ENCODE measurements at places on chromosomes 6 and 20.

- no peak for ATAC-seq
Observed at GRCh38 chr6:8982668-8983067, 547.3 kb upstream of the SLC35B3 start.

DNA sequence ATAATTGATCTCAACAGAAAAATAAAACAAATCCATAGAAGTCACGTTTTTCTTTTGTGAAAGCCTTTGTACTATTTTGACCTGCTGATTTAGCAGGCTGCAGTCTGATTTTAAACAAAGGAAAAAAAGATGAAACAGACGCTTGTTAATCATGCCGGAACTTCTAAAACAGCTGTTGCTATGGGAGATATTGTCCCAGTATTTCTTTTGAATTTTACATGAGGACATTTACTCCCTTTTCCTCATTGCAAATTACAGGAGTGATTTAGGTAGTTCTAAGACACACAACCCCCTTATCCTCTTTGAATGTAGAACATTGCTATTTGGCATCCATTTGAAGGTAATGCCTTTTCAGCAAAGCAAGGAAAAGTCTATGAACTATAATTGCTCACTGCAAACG lies 416.1 kb downstream of the BCKDHB start:
- ATAC-seq: no peak

DNA sequence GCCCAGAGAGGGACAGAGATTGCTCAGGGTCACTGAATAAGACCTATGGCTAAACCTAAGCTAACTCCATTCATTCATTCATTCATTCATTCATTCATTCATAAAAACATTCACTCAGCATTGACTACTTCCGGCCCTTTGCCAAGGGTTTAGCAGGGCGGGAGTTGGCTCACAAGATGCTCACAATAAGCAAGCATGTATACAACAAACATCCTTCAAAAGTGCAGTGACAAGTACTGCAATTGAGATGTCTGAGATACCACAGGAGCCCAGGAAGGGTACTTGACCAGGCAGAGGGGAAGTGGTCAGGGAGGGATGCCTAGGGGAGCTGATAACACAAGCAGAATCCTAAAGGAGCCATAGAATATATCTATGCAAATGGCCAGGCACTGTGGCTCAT lies 18.2 kb upstream of the KIAA1755 start:
- ATAC-seq: no peak

DNA sequence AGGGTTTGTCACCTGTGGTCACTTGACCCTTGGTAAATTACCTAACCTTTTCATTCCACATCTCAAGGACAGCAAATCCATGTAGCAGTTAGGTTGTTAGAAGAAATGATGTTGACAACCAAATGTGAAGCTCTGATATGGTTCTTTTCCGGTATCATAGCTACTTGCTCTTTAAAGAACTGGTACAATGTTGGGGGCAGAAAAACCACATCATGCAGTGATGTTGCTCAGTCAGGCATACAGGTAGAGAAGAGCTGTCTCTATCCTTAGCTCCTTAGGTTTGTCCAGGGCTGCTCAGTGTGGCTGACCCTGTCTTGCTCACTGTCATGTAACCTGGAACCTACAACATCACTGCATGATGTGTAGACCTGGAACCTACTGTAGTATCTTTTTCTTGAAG lies 135.5 kb downstream of the LRRC1 start:
- ATAC-seq: no peak

GRCh38 chr6:22956029-22956681 lies 386.8 kb downstream of the HDGFL1 start:
- no peak for ATAC-seq

DNA sequence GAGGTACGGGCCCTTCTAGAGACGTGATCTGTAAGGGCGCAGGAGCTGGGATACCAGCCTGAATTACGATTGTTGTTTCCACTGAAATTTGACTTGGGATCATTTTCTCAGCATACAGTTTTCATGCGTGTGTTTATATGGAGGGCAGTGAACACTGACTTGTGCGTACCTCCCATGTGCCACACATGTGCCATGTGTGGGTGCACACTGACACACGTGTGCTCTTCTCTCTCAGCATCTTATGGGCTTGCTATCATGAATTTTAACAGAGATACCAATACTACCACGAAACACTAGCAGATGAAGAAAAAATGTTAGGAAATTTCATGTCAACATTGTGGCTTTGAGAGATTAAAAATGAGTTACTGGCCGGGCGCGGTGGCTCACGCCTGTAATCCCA lies 39.1 kb downstream of the L3MBTL3 start:
- ATAC-seq: no peak

GRCh38 chr20:51354191-51354768 lies 188.2 kb downstream of the NFATC2 start:
- ATAC-seq: no peak

GRCh38 chr6:111809264-111809663 lies 64.0 kb downstream of the FYN start:
- no peak for ATAC-seq

DNA sequence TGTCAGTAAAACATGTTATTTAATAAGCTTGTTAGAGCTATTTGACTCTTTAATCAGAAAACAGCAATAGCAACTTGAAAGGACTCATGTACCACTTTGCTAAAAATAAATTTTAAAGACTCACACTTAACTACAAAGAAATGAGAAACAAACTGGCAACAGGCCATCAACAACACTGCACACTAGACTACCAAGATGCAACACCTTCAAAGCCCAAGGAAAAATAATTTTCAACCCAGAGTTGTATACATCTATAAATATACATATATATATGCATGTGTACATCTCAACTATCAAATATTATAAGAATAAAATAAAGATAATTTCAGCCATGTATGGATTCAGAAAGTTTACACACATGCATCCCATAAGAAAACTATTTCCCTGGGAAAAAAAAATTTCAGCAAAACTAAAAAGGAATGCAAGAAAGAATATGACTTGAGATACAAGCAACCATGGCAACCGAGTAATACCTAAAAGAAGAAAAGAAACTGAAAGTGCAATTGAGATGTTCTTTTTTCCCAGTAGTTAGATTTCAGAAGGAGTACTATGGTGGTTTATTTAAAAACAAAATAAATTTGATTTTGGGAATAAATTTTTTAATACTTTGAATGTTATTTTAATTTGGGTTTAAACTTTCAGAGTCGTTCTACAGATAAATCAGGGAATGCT lies 303.8 kb downstream of the UBE3D start:
- no peak for ATAC-seq

- no peak for ATAC-seq
Observed at GRCh38 chr20:634148-634925, 18.7 kb downstream of the SRXN1 start.

- ATAC-seq: no peak
Observed at GRCh38 chr6:20724443-20725190, 190.4 kb downstream of the CDKAL1 start.

DNA sequence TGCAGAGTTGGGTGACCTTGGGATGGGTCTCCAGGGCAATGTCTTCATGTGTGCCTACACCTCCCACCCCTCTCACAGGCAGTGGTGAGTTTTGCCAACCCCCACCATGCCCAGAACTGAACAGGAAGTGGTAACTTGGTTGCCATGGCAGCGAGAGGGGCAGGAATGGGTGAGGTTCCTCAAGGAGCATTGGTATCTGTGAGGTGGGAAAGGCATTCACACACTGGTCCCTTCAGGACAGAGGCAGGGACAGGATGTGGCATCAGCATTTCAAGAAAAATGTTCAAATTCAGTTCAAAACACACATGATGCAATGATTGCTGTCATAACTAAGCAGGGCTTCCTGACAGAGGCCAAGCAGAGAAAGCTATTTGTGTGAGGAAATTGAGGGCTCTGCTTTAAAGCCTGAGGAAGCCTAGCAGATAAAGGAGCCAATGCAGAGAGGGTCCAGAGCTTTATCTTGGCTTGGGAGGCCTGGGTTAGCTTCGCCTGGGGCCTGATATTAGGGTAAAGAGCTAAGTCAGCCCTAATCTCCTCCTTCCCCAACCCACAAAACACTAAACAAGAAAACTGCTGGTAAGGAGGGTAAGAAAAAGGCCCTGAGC lies 551 bp downstream of the TREML2 start:
- ATAC-seq: no peak

DNA sequence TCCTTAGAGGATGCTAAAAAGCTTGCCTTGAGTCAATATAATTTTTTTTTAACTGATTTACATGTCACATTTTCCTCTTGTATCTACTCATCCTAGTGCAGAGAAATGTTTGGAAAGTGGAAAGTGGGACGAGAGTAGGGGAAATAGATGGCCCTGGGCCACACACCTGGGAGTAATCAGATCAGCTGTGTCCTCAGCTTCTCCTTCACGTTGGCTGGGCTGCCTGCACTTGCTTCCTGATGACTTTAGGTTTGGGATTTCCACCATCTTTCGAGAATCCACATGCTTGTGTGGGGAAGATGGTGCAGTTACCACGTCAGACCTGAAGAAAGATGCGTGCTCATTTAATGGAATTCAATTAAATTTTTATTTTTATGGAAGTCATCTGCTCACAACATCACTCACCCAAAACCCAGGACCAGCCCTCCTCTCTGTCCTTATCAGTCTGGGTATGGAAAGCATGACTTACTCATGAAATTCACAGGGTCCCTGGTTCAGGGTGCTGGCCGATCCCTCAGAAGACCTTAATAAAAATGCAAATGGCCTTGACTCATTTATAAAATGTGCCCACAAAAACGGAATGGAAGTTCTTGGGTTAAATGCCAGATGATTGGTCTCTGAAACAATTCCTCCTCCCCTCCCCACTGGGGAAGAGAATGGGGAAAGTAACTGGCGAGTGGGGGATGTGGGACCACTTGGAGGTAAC lies 74.5 kb upstream of the TIAM2 start:
- ATAC-seq: no peak

GRCh38 chr6:132494954-132495353 lies 18.0 kb downstream of the STX7 start:
- no peak for ATAC-seq

DNA sequence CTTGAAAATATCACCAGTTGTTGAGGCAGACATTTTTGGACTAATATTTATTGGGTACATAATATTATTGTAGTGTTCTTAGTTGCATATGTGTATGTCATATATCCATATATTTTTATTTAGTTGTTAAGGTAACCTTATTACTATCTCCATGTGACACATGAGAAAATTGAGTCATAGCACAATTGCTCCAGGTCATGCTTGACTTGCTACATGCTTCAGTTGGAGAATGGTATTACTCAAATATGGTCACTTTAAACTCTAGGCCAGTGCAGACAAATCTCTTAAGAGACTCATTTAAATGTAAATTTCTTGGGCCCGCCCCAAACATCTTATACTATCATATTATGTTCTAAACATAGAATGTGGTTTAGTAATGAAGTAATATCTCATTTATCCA lies 246.1 kb downstream of the RIMS1 start:
- ATAC-seq: no peak

GRCh38 chr6:30767158-30767943 lies 23.0 kb upstream of the IER3 start:
- no peak for ATAC-seq

DNA sequence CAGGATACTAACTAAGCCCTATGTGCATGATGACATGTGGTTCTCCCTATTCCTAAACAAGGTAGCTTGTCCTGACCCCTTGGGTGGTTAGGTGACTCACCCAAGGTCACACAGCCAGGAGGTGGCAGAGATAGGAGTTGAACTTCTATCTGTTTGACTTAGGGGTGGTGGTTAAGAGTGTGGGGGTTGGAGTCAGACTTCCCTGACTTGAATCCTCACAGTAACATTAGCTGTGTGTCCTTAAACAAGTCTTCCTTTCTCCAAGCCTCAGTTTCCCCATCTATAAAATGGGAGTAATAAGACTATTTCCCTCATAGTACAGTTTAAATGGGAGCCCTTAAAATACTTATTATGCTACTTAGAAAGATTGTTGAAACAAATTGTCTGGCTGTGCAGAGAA lies 21.9 kb downstream of the SLC12A5 start:
- ATAC-seq: no peak

DNA sequence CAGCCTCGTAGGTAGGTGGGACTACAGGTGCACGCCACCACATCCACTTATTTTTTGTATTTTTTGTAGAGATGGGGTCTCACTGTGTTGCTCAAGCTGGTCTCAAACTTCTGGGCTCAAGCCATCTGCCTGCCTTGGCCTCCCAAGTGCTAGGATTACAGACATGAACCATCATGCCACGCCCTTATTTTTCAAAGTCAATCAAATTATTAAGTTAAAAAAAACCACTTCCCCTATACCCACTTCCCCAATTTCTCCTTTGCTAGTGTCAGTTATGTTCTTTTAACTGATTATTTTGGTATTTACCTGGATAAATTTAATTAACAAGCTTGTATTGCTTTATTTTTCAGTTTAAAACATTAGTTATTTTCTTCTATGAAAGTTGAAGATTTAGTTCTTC lies 49.6 kb downstream of the RIOK1 start:
- ATAC-seq: no peak

GRCh38 chr20:44993343-44993742 lies 27.0 kb downstream of the STK4 start:
- ATAC-seq: no peak

DNA sequence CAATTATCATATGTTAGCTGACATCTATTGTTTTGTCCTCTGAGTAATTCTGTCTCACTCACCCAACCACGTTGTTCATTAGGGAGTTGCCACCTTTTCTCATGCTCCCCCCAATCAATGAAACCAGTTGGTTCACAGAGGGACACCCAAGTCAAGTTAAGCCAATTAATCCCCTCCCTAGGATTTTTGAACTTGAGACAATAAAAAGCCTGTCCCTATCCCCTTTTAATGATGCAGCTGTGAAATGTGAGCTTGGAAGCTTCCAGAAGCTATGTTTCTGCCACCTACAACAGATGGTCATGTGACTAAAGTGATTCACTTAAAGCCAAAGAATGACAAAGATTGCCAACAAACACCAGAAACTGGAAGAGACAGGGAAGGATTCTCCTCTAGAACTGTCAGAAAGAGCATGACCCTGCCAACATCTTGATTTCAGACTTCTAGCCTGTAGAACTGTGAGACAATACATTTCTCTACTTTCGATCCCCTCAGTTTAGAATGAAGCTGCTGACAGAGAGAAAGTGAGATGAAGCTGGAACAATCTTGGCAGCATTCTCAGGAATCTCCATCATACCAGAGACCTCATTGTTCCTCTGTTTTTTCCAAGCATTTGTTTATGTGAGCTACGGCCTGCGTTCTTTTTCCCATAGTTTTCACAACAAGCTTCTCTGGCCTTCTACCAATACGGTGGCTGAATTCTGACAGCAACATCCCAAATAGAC lies 57.8 kb upstream of the TPD52L1 start:
- no peak for ATAC-seq

DNA sequence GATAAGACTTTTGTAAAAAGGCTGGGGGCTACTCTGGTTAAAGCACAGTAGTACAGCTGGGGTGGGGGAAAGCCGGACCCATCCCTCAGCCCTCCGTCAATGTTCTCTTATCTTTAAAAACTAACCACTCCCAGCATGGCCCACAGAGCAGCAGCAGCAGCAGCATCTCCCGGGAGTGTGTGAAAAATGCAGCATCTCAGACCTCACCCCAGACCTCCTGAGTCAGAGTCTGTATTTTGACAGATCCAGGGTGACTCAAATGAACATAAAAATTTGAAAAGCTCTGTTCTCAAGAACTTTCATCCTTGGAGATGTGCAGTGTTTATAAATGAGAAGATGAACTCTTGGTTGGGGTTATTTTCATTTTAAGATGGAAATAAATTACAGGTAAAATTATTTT lies 277.7 kb upstream of the ECI2 start:
- no peak for ATAC-seq

- peak; percentile 72 for ATAC-seq
Observed at GRCh38 chr20:46128310-46129151, 10.4 kb downstream of the CD40 start.

GRCh38 chr6:44675449-44675848 lies 287.9 kb downstream of the CDC5L start:
- ATAC-seq: no peak

- peak; percentile 80 for ATAC-seq
Observed at GRCh38 chr6:161462148-161462547, 188.3 kb upstream of the AGPAT4 start.

Data from SK-N-SH treated with all-trans-retinoic acid at 6 μM for 48 hours (cell line).